Activated naive CD8-positive, alpha-beta T cell treated with anti-CD3 and anti-CD28 coated beads, Interleukin-2, amount 50 U/mL, for 24 hours (primary cell): ENCODE measurements at places on chromosomes 2 and 18.

DNA sequence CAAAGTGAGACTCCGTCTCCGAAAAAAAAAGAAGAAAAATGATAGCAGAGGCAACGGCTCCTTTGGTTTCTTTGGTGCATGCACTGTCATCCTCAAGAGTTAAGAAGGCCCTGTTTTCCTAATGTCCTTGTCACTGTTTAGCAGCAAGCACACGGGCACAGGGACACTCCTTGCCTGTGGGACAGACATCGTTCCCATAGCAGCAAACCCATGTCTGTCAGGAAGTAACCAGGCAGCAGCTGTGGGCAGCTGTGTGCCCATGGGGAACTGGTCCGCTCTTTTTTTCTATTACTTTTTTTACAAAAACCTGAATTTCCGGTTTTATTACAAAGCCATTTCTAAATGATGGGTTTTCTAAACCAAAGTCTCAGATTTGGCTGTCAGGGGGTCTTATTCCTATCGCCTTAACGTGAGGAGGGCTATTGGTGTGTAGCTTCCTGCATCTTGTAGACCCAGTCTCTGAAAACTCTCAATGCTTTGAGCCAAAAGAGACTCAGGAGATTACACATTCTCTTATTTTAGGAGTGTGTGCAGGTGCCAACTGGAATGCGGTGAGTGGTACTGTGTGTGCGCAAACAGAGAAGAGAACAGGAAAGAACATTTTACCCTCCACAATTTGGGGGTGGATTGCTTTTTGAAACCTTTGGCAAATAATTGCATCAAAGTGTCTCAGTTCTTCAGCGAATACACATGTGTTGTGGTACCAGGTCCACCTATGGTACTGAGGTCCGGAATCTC lies 109.6 kb downstream of the COLEC12 start:
- no peak for DNase-seq

DNA sequence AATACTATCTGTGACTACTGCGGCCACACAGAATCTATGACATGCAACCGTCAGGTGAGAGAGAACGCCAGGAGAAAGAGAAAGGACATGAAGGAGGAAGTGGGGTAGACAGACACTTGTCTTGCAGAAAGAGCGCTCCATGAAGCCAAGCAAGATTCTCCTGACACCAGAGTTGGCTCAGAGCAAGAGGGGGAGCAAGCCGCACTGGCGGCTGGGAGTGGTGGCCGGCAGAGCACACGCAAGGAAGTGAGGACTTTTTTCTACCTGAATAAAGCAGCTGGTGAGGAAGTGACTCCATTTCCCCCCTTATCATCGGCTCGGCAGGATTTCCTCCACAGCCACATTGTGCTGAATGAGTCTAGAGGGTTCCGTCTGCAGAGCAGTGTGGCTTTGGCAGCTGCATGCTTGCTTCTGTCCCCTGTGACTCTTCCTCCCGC lies 181.6 kb downstream of the BCL2 start:
- DNase-seq, result no peak

DNA sequence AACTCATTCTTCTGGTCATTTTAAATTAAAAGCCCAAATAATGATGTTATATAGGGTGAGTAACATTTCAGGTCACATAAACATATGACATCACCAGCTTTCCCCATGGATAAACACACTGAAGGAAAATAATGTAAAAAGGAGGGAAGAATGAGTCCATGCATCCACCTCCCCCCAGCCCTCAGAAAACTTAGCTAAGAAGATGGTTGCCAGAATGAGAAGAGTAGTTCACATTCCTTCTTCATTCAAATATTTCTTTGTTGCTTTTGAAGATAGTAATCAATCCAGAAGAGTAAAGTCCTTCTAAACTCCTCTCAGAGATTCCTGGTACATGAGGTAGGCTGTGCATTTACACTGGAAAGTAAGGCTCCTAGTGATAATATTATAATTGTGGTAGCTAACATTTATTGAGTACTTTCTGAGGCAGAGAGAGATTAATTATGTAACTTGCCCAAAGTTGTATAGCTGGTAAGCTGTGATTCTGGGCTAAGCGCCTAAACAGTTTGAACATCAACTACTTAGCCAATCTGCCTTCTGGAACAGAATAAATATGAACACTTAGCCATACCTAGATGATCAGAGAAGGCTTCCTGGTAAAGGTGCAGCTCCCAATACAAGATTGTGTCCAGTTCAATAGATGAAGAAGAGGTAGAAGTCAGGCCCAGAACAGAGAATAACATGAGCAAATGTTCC lies 256.7 kb upstream of the FN1 start:
- DNase-seq, result no peak

- DNase-seq, result peak; percentile 34
These were observed 80.8 kb upstream of the WIPF1 start for GRCh38 chr2:174678395-174678794.

- peak; percentile 58 for DNase-seq
These were observed at the start of gene TUBA4B for GRCh38 chr2:219252900-219253752. Gene TUBA4B (plus strand): TSS chr2:219253243. CDS start chr2:219253408, 165 bp downstream.

DNA sequence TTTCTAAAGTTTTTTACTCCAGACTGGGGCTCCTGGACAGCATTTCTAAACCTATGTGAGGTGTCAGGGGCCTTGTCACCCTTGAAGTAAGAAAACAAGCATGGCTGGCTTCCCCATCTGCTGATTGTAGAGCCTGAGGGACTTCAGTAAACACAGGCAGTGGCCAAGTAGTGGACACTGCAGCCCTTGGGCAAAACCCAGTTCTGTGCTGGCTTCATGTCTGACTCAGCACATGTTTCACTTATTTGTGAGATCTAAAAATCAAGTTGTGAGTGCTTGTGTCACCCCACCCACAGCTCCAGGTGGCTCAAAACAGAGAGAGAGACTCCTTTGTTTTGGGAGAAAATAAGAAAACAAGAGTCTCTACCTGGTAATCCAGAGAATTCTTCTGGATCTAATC lies 660.3 kb upstream of the VRK2 start:
- no peak for DNase-seq

DNA sequence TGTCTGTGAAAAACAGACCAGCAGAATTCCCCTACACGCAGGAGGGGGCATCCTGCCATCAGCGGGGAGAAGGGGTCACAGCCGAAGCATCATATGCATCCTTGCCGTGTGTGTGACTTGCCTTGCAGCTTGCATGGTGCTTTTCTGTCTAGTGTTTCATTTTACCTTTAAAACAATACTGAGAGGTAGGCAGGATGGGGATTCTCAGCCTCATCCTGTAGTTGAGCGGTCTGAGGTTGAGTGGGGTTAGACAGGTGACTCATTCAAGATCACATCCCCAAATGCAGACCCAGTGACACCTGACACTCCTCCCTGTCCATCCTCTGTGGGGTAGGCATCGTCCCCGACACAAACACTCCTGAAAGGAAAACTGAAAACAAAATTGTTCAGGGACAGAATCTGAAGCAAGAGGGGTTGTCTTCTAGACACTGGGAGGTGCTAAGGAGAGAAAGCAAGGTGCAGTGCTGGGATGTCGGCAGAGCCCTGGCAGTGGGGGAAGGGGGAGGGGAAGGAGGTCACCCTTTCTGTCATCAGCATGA lies 7.9 kb downstream of the ARL4C start:
- DNase-seq, result peak; percentile 58

DNA sequence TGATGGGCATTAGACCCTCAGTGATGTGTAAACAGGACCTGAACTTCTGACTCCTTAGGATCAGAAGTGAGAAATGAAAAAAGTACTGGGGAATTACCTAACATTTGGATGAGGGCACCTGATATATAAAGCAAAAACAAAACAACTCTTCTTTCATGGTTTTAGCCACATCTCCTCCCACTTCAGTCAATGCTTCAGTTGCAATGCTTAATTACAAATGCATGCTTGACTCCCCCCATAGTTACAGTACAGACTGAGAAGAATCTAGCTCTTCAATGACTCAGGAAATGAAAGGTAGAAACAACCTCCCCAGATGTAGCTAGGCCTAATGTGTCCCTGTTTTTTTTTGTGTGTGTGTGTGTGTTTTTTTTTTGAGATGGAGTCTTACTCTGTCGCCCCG lies 276.8 kb upstream of the POU3F3 start:
- no peak for DNase-seq

- no peak for DNase-seq
These were observed 36.5 kb upstream of the SLC66A3 start for GRCh38 chr2:11118761-11119160.
